ENCODE measurements at places on chromosomes 16 and 17.

GRCh38 chr17:38982858-38983746, 15.9 kb upstream of the FBXO47 start:
- DNase-seq: peak; percentile 66

DNA sequence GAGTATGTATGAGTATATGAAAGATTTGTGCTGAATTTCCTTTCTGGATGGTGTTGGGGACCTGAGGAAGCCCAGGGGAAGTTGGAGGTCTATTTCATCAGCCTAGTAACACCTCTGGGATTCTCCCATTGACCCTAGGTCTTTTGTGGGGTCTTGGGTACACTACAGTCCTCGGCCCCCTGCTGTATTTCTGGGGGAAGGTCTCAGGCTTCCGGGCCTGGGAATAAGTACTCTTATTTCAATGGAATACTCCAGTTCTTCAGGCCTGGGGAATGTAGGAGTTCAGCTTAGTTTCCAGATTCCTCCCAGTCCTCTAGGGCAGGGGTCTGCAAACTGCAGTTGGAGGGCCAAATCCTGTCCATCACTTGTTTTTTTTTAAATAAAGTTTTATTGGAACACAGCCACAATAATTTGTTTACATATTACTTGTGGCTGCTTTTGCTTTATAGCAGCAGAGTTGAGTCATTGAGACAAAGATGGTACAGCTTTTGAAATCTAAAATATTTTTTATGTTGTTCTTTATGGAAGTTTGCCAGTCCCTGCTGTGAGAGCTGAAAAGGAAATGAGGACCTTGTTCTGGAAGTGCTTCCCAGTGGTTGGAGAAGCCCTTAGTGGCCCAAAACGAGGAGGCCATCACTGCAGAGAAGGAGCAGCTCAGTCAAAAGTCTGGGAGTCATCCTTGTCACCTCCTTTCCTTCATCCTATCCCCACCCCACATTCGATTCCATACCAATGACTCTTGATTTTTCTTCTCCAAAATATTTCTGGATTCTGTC, 142.5 kb upstream of the HS3ST2 start:
- DNase-seq: no peak

DNA sequence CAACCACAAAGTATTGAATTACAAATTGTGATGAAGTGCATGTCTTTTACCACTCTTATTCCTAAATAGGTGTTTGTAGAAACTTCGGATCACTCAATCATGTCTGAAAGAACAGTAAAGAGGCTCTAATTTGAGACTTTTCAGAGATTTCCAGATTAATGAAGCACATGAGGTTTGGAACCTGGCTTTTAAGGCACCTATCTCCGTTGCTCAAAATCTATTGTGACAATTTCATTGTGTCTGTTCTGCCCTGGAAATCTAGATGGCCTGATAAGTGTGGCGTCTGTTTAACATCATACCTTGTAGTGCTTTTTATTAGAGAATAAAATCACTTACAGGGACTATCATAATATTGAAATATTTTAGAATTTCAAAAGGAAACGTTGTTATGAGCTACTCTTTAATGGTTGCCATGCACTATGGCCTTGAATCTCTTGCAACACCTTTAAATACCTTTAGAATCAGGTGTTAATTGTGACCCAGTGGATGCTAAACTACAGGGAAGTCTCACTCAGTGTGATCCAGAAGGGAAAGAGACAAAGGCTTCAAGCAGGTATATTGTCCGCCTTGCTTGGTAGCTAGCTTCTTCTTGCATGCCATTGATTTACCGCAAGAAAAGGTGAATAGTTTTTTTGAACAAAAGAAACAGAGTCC, 210.3 kb downstream of the CNTNAP4 start:
- DNase-seq: no peak

DNA sequence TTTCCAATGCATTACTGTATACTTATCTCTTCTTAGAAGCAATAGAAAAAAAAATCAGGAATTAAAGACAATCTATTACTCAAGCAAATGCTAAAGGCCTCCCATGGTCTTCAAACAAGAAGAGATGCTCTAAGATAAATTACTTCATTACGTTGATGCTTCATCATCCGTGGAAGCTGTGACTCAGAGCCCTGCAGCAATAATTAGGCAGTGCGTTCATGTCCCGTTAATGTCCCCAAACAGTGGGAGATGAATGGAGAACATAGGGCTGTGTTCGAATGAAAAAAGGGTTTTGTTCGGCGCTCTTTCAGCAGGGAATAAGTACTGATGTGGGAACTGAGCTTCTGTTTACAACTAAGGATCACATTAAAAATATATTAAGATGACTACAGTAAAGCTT, 15.9 kb upstream of the PDXDC1 start:
- no peak for DNase-seq

GRCh38 chr17:6304894-6305612, 129.9 kb downstream of the AIPL1 start:
- no peak for DNase-seq

DNA sequence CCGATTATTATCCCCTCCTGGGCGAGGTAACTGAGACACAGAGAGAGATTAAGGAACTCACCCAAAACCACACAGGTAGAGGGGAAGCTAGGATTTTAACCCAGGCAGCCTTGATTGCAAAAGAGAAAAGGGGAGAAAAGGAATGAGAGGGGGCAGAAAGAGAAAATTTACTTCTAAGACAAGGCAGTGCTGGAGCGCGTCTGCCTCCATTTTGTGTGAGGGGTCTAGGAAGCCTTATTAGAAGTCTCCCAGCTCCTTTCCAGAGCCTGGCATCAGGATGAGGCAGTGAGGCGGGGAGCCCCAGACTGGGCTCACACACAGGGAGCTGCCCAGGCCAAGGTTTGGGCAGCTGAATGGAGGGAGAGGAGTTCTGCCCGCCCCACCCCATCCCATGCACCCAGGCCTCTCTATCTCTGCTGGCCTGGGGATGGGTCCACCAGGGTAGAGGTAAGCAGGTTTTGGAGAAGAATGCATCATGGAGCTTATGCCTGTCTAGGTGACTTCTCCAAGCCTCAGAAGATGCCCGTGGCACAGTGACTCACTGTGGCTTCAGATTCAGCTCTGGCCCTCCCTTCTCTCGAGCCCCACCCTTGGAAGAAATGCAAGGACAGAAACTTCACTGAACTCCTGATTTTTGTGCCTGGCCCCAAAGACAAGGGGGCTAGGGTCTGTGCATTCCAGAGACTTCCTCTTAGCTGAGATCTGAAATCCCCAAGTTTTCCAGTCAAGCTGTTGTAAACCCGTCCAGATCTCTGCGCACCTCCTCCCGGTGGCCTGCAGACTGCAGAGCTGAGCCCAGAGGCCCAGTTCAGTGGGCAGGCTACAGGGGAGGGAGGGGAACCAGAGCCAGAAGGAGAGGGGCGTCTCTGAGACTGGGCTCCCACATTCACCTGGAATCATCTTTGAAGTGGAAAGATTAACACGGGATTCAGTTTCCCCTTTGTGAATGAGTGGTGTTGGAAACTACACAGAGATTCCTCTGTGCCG, 95.1 kb upstream of the CDH5 start:
- DNase-seq: no peak

DNA sequence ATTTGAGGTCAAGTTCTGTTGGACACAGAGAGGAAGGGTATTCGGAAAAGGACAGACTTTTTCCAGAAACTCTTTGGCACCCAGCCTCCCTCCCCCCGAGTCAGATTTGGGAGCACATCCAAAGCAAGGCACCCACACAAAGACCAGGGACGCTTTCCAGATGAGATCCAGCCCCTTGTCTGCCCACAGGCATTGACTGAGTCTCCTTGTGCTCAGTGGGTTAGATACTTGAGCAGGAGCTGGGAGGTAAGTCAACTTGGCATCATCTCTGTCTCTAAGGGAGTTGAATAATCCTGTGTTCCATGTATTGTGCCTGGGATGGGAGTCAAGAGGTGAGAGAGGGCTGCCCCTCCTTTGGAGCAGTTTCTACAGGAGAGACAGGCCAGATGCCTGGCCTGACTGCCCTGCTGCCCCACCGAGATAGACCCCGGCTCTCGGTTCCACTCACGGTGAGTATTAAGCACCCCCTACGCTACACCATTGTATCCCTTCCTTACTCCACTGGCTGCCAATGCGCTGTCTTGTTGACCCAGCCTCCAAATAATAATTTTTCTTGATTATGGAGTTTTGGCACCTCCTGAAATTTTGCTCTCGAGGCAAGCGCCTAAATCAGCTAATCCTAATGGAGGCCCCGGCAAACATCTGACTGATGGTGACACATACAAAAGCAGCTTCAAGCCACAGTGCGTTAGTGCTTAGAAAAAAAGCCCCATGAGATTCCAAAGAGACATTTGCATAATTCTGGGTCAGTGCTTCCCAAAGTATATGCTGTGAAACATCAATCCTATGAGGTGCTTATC, 29.6 kb upstream of the MAP3K14 start:
- peak; percentile 66 for DNase-seq

GRCh38 chr17:82300228-82300627, 17.2 kb downstream of the CD7 start:
- DNase-seq: no peak

- no peak for DNase-seq
These were observed 5.8 kb upstream of the ZNF23 start for GRCh38 chr16:71467810-71468209.

DNA sequence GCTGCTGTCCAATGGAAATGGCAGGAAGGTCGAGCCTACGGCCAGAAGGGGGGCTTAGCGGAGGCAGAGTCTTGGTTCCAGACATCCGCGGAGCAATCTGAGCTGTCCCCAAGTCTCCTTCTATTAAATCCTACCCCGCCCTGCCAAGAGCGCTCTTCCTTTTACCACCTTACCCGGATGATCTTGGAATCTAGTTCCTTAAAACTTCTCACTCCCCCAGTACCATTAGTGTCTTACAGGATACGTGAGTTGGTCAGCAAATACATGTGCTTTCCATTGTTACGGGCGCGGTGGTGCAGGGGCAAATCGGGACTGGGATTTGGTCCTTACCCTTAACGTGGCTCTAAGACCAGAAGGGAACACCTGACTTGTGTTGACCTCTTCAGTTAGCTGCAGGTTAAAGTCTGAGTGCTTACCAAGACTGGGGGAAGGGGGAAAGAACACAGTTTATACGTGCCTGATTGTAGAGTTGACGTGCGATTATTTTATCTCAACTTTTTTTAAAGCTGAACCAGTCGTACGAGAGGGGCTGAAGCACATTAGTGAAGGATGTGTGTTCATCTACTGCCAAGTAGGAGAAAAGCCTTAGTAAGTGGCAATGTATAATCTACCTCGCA, 495 bp downstream of the TXNDC17 start:
- no peak for DNase-seq

DNA sequence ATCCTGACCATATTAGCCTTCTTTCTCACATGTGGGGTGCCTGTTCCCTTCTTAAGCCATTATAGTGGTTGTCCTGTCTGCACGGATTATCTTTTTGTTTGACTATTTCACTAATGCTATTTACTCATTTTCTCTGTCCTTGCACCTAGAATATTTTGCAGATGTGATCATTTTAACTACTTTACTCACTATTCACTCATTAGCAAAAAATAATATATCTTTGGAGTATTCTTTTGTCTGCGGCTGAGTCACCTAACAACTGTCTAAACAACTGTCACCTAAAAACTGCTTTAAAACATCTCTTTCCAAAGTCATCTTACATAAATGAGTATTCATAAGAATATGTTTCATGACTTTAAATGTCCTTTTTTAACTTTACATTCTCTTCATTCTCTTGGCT, 87.4 kb downstream of the KCNJ2 start:
- no peak for DNase-seq

- no peak for DNase-seq
These were observed 20.8 kb downstream of the ABCC1 start for GRCh38 chr16:15970202-15970601.

DNA sequence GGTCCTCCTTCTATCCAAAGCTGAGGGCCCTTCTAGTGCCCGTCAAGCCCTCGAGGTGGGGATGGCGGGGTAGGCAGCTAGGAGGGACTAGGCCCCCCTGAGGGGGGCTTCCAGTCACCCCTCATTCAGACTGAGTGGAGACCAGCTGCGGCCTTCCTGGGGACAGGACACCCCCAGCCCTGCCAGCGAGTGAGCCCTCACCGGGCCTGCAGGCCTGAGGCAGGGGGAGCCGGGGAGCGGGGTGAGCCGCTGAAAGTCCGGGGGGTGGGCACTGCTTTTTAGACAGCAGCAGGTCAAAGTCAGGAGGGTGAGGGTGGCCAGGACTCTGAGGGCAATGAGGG, 8.7 kb upstream of the KREMEN2 start:
- no peak for DNase-seq

GRCh38 chr17:47894498-47895346, 1.3 kb upstream of the SP2 start:
- DNase-seq: no peak

GRCh38 chr17:58338454-58338840, 9.9 kb upstream of the TSPOAP1 start:
- DNase-seq: no peak

DNA sequence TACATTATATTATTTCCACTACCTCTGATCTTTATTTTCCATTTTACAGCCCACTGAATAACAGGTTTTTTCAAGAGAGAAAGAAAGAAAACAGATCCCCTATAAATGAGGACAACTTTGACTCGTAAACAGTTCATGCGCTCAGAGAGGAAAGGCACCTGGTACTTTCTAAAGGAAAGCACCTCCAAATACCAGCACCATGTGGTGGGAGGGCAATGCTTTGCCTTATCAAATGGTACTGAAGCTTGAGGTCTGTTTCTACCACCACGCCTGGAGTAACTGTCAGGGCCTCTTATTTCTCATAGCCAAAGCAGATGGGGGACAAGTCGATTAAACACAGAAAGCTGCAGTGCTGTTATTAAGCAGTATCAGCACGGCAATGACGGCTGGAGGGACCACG, 510.3 kb upstream of the ZFHX3 start:
- DNase-seq: no peak

DNA sequence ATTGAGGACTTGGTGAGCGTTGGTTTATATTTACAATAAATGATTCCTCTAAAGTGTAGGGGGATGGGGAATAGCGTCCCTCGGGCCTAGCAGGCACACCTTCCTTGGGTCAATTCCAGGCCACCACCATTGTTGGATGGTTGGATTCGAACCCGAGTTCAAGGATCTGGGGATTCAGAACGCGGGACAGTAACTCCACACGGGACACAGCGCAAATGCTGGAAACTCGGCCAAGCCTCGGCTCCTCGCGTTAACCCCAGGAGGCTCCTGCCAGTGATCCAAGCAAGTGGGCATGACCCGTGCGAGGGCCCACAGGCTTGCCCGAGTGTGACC, 613 bp downstream of the B9D1 start:
- no peak for DNase-seq

GRCh38 chr17:50904518-50905459, 38.6 kb upstream of the TOB1 start:
- DNase-seq: peak; percentile 24

Data from astrocyte of the cerebellum (primary cell).